SW480 (cell line): ENCODE measurements at places on chromosomes 7 and 10.

DNA sequence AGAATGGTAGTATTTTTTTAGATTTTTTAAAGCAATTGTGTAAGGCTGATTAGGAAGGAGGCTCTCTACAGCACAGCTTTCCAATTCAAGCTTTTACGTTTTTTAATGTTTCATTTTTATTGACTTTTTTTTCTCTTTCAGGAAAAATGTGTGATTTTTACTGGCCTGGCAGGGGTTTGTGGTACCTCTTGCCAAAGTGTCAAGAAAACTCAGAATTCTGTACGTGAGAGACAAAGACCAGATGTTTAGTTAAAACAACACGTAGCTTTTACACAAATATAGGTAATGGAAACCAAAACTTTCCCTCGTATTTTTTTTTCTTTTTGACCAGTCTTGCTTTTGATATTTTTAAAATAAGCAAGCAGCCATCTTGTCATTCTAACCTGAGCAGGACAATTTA lies 6.0 kb upstream of the NPVF start:
- DNase-seq, result no peak

DNA sequence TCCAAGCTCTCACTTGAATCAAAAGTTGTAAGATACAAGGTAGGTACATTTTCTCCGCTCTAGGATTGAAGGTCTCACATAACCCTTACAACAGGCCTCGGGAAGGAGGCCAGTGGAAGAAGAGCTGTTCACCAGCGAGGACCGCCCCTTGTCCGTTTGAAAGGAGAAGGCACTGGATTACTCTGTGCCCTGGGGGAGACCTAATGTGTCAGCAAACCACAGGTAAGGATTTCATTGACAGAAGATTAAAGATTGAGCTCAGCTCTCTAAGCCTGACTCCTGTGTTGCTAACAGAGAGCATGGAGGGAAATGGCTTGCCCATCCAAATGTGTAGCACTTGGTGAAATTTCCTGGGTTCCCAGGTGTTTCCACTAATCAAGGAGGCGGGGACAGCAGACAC lies 81.2 kb downstream of the SLC16A9 start:
- no peak for DNase-seq

GRCh38 chr7:156842317-156842716 lies 50.7 kb downstream of the LMBR1 start:
- DNase-seq, result no peak

GRCh38 chr10:25036381-25036780 lies 20.0 kb downstream of the THNSL1 start:
- DNase-seq, result no peak

GRCh38 chr7:151940048-151940811 lies 16.0 kb upstream of the GALNTL5 start:
- peak; percentile 81 for DNase-seq

DNA sequence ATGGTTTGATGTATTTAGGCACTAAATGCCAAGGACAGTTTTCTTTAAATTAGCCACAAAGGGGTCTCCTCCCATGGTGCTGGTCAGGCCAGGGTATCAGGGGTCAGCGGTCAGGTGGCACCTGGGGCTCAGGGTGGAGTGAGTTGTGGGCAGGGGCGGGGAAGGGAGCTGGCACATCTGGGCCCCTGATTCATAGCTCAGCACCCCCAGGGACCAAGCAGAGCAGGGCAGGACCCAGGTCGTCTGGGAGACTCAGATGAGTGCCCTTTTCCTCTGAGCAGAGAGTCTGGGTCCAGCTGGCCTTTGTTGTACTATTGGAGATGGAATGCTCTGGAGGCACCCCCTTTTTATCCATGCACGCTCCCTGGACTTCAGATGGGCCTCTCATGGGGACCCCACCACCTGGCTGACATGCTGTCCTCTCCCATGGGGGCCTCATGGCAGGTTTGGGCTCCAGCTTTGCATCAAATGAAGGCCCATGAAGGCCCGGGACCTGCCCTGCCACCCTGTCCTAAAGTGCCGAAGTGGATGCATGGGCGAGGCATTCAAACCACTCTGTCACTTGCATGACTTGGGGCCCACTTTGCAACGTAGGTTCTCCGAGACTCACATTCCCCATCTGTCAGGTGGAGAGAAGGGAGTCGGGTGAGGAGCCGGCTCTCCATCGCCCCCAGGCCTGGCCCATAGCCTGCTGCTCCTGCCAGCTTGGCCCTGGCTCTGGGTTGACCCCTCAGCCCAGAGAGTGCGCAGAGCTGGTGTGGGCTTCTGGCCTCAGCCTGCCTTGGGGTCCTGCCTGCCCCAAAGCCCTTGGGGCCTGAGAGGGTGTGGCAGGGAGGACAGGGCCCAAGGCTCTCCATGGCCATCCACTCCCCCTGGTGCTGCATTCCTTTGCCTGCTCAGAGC lies 66.4 kb downstream of the RAMP3 start:
- no peak for DNase-seq

DNA sequence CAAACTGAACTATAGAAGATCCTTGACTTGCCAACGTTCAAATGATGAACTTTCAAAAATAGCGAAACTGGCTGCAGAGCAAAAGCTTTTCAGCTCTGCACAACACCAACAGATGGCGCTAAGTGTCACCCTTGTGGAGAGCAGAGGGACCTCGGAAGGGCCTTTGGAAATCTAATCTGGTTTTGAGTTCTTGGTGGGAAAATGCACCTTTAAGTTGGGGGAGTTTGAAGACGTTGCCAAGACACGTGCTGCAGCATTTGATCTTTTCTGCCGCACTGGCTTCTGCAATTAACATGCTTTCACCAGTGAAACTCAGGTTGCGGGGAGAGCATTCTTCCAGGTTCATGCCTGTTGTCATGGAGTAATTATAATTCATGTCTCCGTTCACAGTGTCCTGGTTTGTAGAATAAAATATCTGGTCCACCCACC lies 26.3 kb upstream of the WDR11 start:
- peak; percentile 16 for DNase-seq

GRCh38 chr10:69337296-69338132 lies 59.2 kb downstream of the HK1 start:
- DNase-seq, result no peak

DNA sequence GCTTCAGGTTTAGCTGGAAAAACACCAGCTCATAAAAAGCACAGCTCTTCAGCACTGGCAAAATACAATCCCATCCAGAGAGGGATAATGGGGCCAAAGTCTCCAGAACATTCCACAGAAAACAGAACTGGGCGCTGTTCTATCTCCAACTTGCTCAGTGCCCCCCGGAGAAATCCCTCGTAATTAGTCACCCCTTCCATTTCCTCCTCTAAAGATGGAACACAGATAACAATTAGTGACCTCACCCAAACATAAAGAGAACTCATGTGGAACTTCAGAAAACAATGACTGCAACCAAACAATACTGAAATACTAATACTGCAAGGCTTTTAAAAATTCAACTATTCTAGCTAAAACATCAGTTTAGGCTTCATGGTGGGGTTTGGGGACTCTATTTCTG lies 46.3 kb downstream of the KIAA1549 start:
- peak; percentile 14 for DNase-seq

GRCh38 chr10:14659626-14660196 lies 115.0 kb downstream of the FAM107B start:
- DNase-seq, result no peak

DNA sequence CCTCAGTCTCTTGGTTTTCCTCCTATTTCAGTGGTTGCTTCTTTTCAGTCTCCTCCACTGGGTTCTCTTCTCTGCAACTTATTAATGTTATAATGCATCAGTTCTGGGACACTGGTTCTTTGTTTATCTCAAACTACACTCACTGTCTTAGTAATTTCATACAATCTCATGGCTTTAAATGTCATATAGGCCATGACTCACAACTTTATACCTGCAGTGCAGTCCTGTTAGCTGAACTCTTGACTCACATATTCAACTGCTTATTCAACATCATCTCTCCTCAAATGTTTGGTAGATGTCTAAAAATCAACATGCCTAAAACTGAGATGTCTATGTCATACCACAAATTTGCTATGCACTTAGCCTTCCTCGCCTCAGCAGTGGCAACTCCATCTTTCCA lies 101.2 kb upstream of the PALS2 start:
- no peak for DNase-seq

DNA sequence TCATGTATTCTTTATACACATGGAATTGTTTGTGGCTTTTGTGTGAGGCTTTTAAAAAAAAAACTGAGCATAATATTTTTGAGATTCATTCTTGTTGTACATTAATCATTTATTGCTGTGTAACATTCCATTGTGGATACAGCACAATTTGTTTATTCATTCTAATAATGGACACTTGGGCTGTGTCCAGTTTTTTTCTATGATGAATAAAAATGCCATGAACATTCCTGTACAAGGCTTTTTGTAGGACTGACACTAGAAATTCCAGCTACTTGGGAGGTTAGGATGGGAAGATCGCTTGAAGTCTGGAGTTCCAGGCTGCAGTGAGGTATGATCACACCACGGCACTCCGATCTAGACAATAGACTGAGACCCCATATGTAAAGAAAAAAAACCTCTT lies 254.3 kb upstream of the CACNA2D1 start:
- DNase-seq, result no peak

DNA sequence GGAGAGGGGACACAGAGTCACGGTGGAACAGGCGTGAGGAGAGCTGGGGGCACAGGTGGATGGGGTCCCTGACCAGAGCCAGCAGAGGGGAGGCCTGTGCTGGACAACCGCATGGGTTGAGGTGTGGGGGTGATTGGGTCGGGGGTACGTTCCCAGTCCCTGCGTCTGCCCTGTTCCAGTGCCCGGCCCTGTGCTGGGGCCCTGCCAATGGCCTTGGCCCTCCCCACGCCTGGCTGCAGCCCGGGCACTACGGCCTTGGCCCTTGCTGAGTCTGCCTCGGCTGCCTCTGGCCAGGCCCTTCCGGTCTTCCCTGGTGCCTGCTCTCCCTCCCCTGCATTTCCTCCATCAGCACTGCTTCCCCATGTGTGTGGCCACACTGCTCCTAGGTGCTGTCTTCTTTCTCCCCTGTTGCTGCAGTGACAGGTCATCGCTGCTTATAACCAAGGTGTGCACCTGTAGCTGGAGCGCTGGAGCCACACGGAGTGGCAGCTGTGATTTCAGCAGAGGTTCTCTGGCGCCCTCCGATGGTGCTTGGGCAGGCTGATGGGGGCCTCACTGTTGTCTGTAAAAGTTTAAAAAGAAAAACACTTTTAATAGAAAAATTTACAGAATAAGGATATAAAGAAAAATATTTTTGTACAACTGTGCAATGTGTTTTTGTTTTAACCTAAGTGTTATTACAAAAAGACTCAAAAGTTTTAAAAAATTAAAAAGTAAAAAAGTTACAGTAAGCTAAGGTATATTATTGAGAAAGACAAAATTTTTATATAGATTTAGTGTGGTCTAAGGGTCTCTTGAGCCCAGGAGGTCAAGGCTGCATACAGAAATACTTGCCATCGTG lies 45.2 kb upstream of the BHLHA15 start:
- DNase-seq, result peak; percentile 75

DNA sequence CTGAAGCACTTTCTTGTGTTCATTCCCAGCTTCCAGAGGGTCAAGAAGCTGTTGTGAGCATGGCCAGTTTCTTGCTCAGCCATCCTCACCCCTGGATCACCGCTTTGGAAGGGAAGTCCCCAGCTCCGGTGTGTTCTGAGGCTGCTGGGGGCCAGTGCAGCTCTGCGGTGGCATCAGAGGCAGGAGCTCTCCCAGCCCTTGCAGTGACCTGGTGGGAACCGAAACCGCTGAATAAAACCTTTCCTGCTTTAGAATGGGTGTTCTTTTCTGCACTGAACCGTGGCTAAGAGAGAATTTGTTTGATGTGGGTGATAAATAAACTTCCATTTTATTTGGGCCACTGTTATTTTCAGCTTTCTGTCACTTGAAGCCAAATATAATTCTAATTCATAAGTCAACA lies 450.9 kb upstream of the VSTM2A start:
- peak; percentile 74 for DNase-seq

DNA sequence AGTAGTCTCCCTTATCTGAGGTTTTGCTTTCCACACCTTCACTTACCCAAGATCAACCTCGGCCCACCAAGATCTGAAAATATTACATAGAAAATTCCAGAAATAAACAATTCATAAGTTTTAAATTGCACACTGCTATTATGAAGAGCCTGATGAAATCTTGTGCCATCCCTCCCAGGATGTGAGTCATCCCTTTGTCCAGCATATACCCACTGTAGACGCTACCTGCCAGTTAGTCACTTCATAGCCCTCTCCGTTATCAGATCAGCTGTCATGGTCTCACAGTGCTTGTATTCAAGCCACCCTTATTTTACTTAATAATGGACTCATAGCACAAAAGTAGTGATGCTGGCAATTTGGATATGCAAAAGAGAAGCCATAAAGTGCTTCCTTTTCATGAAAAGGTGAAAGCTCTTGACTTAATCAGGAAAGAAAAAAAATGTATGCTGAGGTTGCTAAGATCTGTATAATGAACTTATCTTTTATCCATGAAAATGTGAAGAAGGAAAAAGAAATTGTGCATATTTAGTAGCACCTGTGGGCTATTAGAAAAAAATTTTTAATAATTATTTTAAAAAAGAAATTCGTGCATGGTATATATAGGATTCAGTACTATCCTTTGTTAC lies 9.8 kb upstream of the MRPS16 start:
- peak; percentile 96 for DNase-seq

DNA sequence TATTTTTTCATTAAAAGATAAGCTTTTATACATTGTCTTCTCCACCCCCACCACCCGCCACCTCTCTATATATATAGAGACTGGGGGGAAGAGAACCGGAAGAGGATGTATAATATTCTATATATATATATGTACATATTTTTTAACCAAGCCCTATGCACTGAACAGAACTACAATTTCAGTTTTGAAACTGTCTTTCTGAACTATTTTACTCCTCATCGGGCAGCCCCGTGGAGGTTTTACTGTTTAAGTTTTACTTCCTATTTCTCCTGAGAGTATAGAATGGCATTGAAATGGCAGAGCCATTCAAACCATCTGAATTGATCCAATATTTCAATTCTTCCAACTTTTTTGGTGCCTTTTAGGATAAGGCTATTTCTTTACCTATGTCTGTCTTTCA lies 1047.1 kb downstream of the NRG3 start:
- DNase-seq, result no peak

DNA sequence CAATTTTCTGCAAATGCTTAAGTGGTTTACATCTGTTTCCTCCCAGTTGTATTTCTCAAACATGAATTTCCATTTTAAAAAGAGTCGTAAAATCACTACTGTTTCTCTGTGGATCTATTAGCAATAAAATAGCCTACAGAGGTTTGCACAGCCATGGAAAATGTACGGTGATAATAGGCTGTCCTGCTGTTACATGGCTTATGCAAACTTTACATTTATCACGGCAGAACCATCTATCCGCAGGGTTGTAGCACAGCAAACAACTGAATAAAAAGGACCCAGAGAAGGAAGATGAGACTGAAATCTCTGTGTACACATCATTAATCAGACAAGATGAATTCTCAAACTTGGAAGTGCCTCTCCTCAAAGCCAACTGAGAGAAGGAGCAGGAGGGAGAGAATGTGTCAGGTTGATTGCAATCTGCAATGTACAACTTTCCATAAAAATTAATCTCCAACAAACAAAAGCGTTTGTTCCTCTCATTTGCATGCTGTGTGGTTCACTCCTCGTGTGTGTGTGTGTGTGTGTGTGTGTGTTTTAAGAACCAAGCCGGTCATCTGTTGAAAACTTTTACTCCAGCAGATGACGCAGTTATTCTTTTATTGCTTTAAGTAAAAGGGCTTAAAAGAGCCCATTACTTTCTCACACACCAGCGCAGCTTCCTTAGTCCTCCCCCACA lies 279.3 kb downstream of the SKAP2 start:
- DNase-seq, result no peak

GRCh38 chr7:151007469-151007898 lies 16.7 kb downstream of the NOS3 start:
- no peak for DNase-seq
